AML-193 (cell line): ENCODE measurements at places on chromosomes 5 and 9.

GRCh38 chr5:21806943-21807342 lies 1046.2 kb downstream of the CDH12 start:
- DNase-seq = no peak

- no peak for DNase-seq
Observed at GRCh38 chr9:1878811-1879210, 136.3 kb upstream of the SMARCA2 start.

DNA sequence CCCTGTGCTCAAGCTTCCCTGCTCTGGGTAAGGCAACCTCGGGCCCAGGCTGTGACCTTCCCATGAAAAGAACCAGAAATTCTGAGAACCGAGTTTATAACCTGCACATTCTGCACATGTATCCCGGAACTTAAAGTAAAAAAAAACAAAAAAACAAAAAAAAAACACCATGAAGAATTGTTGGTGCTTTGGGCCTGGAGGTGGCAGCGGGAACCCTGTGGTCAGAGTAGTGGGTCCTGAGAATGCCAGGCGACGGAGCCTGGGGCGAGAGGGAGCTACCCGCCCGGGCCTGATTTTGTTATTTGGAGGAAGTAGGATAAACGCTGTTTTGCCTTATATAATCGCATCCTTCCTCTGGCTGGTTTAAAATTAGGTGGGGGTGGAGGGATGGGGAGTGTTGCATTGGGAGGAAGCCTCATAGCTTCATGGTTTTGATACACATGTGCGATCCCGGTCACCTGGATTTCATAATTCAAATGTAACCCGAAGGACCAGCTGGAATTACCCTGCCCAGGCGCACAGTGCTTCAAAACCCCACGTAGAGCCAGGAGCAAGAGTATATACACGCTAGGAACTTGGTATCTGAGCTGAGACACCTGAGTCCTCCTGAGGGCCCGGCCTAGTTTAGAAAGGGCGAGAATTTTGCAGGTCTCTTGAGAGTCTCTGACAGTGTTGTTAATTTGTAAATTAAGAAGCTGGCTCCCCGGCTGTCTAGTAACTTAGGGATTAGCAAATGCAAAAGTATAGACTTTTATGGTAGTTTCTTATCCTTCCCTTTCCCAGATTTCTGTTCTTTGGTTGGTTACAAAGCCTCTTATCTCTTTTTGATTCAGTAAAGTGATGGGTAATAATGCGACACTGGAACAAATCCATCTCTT lies 2.8 kb downstream of the MSX2 start:
- no peak for DNase-seq

GRCh38 chr5:89968958-89969381 lies 440.6 kb downstream of the CETN3 start:
- no peak for DNase-seq

- no peak for DNase-seq
Observed at GRCh38 chr5:6950250-6950649, 237.0 kb downstream of the TENT4A start.

GRCh38 chr9:97903177-97903576 lies 19.1 kb downstream of the TRMO start:
- no peak for DNase-seq

DNA sequence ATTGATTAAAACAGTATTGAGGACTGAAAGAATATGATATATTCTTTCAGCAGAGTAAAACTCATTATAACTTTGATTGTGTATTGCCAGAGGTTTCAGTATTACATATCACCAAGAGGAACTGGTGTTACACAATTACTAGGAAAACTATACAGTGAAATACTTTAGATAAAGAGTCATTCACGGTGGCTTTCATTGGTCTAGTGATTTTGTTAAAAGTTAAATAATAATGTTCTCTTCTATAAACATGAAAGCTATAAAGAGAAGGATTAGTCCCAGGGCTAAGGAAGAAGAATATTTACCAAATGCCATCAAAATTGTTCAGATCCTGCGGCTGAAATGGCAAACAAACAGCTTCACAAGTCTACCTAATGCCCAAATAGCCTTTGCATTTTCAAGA lies 306.2 kb downstream of the SEMA5A start:
- no peak for DNase-seq

GRCh38 chr5:128973244-128973643 lies 8.0 kb downstream of the SLC27A6 start:
- no peak for DNase-seq

DNA sequence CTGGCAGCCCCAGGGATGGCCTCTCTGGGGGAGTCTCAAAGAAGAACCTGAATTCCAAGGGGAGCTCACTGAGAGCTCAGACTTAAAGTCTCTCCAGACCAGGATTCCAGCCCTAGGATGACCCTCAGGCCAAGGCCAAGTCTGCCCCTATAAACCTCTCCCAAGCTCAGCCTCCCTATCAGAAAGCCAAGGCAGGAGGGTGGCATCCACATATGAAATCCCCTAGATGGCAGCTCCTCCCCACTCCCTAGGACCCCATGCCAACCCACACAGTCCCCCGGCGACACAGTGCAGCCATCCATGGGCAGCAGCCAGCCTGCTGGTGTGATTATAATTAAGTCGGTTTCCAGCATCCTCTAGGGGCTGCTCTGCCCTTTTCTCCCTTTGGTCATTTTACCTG lies 269.9 kb downstream of the CDK5RAP2 start:
- no peak for DNase-seq

- DNase-seq = no peak
Observed at GRCh38 chr5:160978944-160979343, 126.9 kb upstream of the ATP10B start.

DNA sequence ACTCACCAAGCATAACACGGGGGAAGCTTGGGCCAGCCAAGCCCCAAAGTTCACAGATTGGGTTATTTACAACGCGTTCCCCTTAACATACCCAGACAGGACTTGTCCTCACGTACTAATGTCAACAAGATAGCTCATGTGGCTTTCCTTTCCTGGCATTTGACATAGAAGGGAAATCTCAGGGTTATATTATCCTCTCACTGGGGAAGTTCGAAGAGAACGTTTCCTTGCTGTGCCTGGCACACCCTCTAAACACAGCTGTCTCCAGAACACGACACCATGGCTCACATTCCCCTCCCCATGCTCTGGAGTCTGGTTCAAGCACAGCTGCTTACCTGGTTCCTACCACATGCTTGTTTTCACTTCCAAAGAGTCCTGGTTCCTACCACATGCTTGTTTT lies 46.8 kb upstream of the OTULINL start:
- no peak for DNase-seq

DNA sequence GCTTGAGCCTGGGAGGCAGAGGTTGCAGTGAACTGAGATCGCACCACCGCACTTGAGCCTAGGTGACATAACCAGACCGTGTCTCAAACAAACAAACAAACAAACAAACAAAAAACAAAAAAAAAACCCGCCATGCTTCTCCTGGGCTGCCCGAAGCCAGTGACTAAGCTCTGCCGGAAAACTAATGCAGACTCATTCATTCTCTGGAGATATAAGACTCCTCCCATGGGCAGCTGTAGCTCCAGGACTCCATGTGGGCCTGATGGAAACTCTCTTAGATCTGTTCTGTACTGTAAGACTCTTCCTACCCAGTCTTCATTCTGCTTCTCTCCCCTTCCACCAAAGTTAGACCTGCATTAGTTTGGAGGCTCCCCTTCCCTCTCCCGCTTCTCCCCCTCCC lies 11.1 kb downstream of the GLDC start:
- no peak for DNase-seq

DNA sequence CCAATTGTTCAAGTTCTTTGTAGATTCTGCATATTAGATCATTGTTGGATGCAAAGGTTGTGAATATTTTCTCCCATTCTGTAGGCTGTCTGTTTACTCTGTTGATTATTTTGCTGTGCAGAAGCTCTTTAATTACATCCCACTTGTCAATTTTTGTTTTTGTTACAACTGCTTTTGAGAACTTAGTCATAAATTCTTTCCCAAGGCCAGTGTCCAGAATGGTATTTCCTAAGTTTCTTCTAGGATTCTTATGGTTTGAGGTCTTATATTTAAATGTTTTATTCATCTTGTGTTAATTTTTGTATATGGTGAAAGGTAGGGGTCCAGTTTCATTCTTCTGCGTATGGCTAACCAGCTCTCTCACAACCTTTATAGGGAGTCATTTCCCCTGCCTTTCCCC lies 116.5 kb downstream of the CPLANE1 start:
- DNase-seq = no peak

DNA sequence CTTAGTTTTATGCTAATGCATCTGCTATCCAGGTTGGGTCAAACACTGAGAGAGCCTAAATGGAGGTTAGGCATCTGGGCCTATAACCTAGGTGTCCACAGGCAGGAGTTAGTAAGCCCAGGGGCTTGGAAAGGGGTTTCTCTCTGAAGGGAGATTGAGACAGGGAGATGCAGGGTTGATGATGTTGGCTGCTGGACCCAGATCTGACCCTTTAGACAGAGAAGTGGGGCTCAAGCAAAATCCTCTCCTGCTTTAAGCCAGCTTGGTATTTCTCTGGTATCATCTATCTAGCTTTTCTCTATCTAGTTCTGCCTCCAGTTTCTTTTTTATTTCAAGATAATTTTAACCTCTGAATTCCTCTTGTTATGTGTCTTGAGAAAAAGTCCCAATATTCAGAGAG lies 18.3 kb upstream of the ANKRD55 start:
- DNase-seq = no peak

GRCh38 chr5:133202066-133202665 lies 150.4 kb downstream of the HSPA4 start:
- DNase-seq = no peak

GRCh38 chr9:115275753-115276152 lies 157.8 kb upstream of the TNC start:
- no peak for DNase-seq
